ENCODE measurements at places on chromosomes 16 and 17.
A peak's percentile ranks its signal among the peaks of the same experiment; 100 is the strongest.

DNA sequence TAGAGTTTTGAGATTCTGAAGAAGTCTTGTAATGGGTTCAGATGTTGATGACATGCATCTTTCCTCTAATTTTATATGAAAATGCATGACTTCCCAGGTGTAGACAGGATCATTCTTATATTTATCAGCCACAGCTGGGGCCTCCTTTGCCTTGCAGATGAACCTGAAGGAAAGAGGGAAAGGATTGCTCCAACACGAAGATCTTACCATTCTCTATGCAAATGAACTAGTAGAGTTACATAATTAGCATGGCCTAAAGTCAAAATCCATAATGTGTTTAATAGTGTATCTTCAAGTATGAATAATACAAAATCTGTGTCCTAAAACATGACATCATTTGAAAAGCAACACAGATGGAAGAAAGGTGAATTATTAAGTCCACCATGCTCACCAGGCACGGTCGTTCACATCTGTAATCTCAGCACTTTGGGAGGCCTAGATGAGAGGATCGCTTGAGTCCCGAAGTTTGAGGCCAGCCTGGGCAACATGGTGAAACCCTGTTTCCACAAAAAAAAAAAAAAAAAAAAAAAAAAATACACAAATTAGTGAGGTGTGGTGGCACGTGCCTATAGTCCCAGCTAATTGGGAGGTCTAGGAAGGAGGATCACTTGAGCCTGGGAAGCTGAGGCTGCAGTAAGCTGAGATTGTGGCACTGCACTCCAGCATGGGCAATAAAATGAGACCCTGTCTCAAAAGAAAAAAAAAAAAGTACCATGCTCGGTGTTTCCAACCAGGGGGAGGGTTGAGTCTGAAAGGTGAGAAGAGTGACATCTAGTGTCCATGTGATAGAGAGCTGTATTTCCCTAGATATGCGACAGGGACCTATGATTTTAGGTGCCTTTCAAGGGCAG is 6.3 kb downstream of the VWA3A start:
- DNase-seq: no peak

DNA sequence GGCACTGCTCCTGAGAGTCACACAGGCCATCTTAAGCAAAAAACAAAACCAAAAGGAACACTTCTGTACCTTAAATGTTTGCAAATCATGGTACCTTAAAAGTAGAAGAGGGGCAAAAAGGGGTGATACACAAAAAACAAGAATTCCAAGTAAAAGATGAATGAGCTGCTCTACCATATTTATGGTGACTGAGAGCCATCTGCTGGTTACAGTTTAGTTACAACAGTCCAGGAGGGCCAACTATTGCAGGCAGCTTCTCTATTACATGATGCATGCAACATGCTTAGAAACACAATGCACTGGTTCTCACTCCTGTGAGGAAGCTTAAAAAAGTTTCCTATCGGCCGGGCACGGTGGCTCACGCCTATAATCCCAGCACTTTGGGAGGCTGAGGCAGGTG is 53.5 kb downstream of the STX8 start:
- DNase-seq: no peak

DNA sequence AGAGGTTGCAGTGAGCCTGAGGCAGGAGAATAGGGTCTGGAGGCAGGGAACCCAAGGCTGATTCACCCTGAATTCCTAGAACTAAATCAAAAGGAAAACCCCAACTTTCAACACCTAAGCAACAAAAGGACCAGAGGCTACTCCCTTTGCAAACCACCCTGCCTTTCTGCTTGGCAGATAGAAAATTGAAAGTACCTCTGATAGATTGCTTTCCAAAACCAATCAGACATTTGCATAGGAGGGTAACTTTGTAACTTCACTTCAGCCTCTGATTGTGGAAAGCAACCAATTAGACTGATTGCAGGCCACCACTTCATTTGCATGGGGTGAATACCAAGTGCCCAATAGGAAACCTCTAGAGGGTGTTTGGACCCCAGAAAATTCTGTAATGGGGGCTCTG is 10.9 kb upstream of the TMEM98 start:
- DNase-seq: no peak

- DNase-seq: no peak
These were observed 15.3 kb downstream of the MNT start for GRCh38 chr17:2385240-2386210.

GRCh38 chr17:14827396-14827919 is 437.7 kb downstream of the PMP22 start:
- no peak for DNase-seq

GRCh38 chr17:41254861-41255260 is 323 bp upstream of the KRTAP9-9 start:
- DNase-seq: no peak

GRCh38 chr17:10616502-10617119 is 40.5 kb downstream of the MYH3 start:
- peak; percentile 68 for DNase-seq

GRCh38 chr17:70251706-70252105 is 82.4 kb downstream of the KCNJ2 start:
- DNase-seq: no peak

DNA sequence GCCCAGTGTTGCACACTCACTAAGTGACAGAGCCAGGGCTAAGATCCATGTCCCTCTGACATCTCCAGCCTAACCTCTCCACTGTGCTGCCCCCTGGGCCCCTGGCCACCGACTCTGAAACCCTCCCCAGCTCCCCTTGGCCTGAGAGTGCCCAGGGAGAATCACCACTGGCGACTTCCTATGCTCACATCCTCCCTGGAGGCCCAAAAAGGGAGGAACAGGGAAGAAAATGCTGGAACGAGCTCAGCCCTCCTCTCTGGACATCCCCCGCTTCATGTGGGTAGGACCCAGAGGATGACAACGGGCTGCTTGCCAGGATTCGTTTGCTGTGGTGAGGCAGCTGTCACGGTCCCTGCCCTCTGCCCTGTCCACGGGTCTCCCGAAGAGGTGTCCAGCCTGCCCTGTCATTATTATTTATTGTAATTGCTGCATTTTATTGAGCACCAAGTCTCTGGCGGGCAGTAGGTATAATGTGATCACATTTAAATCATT is 153.5 kb upstream of the RPL38 start:
- no peak for DNase-seq

DNA sequence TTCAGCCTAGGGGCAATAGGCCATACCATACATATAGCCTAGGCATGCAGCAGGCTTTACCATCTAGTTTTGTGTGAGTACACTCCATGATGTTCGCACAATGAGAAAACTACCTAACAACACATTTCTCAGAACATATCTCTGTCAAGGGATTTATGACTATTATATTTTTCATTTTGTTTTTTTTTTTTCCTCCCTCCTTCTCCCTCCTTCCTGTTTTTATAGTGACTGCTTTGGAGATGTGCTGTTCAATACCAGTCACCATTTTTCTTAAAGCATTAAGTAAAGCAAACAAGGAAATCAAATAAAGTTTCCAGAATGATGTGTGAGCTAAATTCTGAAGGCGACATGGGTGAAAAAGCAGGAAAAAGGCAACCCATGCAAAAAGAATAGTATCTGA is 194.6 kb downstream of the STX8 start:
- DNase-seq: no peak

- DNase-seq: no peak
These were observed 55.4 kb downstream of the SOCS1 start for GRCh38 chr16:11200592-11200991.

GRCh38 chr16:69761983-69762813 is at the start of gene WWP2:
Gene WWP2, plus strand, starts transcription at chr16:69762332. Its CDS starts 24,679 bp downstream, at chr16:69787011.
- DNase-seq: peak; percentile 67

DNA sequence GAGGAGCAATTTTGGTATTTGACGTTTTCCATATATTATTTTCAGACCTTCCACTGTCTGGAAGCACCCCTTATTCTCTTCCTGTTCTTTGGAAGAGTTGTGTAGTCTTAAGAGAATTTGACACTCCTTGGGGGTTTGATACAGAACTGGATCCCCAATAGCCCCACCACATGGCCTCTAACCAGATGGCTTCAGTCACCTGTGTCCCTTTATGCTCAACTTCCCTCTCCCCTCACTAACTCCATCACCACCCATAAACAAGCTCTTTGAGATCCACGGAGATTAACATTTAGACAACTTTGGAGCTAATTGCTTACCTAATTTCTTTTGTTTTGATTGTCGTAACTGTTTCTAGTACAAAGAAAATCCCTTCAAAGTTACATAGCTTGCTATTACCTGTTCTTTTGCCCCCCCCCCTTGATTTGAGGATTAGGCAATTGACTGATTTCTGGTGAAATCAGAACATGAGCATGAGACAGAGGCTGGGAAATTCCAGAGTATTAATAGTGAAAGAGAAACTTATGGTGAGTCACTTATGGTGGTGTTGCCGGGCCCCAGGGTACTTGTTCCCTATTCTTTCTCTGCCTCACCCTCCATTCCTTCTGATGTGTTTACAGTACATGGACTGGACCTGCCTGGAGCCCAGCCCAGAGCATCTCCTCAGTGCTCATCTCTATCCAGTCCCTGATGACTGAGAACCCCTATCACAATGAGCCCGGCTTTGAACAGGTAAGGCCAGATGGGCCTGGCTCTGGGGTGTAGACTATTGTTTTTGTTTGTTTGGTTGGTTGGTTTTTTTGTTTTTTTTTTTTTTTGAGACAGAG is 7.5 kb downstream of the UBE2Z start:
- DNase-seq: peak; percentile 35

DNA sequence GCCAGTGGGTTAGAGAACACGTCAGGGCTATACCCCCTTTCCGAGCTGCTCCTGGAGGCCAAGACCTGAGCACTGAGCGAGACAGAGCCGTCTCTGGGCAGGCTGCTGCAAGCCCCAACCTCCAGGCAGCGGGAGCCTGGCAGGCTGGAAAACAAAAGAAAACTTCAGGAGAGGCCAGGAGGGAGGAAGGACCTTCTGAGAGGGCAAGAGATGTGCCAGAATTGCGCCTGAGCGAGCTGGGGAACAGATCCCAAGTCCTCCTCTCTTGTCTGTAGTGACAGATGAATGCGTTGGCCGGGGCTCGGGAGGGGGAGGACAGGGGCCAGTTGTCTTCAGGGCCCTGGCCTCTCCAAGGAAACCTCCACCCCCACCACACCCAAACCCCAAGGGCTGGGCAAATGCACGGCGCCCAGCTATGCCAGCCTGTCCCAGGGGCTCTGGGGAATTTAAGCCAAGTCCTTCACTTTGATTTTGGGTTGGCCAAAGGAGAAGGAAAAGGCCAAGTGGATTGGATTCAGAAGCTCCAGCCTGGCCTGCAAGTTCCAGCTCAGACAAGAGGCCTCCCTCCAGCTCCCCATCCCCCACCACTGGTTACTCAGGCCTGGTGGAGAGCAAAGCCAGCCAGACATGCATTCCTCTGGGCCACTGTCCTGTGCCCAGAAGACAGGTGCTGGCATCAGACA is 18.1 kb downstream of the SDK2 start:
- DNase-seq: no peak

- no peak for DNase-seq
These were observed 4.0 kb downstream of the TNP2 start for GRCh38 chr16:11265124-11265523.

GRCh38 chr17:57285701-57286100 is 29.4 kb downstream of the MSI2 start:
- no peak for DNase-seq

DNA sequence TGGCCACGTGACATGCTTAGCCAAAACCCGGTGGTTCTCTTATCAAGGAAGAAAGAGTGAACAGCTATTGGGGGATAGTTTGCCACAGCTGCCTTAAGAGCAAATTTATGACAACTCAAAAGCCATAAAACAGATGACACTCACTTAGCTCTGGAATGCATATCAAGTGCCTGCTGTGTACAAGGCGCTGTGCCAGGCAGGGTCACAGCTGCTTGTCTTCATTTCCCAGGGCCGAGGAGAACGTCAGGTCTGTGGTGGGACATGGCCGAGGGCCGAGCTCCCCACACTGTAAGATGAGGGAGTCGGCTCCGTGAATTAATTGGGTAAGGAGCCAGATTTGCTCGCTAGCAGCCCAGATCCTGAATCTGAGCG is 14.0 kb downstream of the EEF2K start:
- no peak for DNase-seq

DNA sequence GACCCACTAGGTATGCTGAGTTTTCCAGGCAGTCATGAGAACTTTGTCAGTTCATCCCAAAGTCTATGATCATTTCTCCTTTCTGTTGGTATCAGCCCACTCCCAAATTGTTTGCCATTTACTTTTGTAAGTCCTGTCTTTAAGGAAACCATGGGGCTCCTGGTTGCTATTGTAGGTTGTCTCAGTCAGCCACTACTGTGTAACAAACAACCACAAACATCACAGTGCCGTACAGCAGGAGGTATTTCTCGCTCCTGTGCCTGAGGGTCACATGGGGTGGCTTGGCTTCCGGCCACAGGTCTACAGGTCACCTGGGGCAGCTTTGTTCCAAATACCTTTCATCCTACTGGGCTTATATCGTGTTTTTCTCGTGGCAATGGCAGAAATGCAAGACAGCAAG is 71.6 kb downstream of the C17orf67 start:
- DNase-seq: no peak

GRCh38 chr17:11170881-11171280 is 70.1 kb upstream of the SHISA6 start:
- no peak for DNase-seq

- no peak for DNase-seq
These were observed 299.3 kb upstream of the XYLT1 start for GRCh38 chr16:17770104-17770503.

DNA sequence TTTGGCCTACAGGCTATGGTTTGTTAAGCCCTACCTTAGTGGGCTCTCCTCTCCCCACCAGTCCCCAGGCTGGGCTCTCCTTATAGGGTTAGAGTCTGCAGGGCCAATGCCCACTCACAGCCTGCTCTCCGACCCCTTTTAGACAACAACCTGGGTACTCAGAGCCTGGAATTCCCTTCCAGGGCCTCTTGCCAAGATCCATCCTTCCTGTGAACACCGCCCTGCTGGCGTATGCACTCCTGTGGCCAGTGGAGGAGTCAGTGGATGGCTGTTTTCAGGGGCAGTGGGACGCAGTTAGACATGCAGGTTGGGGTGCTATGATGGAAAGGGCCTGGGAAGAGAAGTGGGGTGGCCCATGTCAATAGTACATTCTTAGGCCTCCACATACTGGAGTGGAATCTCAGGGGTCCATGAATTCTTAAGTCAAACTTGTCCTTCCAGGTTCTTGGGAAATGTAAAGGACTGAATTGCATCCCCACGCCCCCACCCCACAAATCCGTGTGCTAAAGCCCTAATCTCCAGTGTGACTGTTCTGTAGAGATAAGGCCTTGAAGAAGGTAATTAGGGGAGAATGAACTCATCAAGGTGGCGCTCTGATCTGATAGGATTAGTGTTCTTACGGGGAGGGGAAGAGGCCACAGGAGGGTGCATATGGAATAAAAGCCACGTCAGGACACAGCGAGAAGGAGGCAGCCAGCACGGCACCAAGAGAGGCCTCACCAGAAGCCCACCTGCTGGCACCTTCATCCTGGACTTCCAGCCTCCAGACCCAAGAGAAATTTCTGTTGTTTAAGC is 81.6 kb upstream of the CACNG5 start:
- DNase-seq: no peak

Data from activated CD4-positive, alpha-beta T cell treated with anti-CD3 and anti-CD28 coated beads, Interleukin-2, amount 50 U/mL, for 4 hours (primary cell).